ENCODE measurements at places on chromosomes 2 and 18.

- DNase-seq, result no peak
Measured at GRCh38 chr2:230915319-230915718, 9.7 kb downstream of the GPR55 start.

DNA sequence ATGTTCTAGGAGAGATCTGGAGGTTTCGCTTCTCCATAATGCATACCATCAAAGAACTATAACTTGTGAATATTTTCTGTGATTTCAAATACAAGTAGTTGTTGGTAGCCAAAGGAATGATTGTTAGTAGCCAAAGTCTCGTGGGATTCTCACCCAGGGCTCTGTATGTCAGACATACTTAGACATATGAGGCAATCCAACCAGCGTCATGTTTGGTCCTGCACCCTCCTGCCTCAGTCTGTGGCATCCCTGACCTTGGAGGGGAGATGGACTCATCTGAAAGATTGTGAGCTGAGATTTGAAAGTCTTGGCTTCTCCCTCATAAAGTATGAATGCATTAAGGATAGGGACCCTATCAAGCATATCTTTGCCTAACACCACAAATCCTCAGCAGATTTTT lies 81.2 kb downstream of the CTIF start:
- DNase-seq, result no peak

- DNase-seq, result no peak
Measured at GRCh38 chr18:3790703-3791102, 340.7 kb downstream of the TGIF1 start.

DNA sequence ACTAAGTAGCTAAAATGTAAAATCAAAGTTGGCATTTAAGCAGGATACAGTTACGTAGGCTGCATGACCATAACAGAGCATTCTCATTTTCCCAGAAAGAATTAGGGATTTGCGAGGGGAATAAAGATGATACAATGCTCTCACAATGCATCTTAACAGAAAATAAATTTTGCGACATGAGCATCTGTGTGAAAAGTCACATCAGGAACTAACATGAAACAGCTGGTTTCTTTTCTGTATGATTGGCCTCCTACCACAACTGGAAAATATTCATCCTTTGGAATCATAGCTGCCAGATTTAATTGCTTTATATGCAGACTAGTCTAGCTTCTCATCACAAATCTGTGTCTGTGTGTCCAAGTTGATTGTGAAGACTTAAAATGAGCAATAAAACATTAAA lies 66.0 kb downstream of the KCTD18 start:
- DNase-seq, result no peak

DNA sequence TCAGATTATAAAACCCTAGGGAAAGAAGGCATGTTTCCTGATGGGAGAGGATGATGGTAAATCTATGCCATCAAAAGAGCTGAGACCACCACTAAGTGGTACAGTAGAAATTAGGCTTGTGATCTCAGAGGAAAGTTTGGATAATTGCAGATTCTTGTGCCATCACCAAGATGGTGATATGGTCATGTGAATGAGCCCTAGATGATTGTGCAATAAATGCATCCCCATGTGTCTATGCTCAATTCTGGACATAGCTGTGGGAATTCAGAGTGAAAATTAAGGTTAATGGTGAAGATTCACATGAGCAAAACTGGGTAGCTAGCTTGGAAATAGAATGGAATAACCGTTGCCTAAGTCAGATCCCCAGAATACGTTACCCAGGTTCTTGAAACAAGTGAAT lies 496.1 kb upstream of the FSIP2 start:
- DNase-seq, result no peak

DNA sequence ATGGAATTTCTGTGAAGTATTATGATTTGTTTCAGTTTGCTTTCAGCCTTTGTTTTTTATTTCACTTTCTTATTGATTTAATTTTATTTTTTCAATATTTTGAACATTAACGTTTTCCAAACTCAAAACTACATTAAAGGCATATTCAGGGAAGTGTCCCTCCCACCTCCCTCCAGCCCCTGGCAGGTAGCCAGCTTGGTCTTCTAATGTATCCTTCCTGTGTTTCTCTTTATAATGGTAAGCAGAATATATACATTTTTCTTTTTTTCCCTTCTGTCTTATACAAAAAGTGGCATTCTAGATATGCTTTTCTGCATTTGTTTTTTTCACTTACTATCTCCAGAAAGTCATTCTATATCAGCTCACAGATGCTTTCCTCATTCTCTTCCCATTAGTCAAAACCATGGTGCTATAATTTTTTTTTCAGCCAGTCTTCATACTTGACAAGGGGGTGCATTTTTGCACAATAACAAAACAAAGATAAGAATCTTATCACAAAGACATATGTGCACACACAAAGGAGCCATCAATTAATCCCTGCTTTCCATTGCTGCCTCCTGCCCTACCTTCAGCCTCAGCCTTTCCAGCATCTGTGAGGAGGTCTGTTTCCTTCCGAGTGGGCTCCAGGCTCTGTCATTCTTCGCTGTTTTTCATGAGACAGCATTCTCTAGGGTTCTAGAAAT lies 33.7 kb upstream of the TMEM177 start:
- DNase-seq, result no peak

DNA sequence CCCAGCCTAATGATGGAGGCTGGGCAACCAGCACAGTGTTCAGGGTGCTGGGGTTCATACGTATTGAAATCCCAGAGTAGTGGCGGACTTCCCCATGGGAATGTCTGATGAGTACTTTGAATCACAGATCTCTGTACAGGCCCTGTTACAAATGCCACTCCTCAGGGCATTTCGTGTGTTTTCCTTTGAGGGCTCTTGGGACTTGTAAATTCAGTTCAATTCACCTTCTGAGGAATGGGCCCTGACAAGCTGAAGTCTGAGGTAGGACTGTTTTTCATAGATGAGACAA lies 288 bp upstream of the RDH14 start:
- DNase-seq, result no peak
